ENCODE measurements at places on chromosomes 4 and X.

DNA sequence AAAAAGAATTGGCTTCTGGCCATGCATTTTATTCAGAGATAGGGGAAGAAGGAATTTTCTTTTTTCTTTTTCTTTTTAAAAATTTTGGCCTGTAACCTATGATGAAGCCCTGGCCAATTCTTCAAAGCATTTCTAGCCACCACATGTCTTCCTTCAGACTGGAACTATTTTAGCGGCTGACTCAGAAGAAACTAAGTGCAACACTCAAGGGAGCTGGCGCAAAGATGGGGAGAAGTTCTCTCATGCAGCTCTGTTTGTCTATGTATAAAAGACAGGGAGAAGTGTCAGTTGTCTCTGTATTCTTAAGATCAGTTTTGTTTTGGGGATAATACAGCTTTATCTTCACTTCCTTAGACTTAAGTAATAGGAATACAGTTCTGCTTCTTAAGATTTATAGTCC, 46.1 kb downstream of the MBNL3 start:
- DNase-seq: no peak

DNA sequence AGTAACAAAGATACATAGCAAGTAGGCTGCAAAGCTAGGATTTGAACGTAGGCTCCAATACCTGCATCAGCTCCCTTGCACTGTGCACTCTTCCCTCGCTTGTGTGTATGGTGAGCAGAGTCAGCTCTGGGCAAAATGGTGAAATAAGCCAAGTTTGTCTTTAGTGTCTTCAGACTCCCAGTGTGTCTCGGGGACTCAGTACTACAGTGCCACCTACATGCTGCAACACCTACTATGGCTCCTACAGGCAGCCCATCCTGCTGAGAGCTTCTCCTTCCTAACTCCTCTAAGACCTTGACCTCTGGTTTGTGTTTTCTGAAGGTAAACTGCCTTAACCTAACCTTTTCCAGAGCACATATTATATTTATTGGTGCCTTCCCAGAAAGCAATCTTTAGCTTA, 42.5 kb downstream of the RTL9 start:
- no peak for DNase-seq

DNA sequence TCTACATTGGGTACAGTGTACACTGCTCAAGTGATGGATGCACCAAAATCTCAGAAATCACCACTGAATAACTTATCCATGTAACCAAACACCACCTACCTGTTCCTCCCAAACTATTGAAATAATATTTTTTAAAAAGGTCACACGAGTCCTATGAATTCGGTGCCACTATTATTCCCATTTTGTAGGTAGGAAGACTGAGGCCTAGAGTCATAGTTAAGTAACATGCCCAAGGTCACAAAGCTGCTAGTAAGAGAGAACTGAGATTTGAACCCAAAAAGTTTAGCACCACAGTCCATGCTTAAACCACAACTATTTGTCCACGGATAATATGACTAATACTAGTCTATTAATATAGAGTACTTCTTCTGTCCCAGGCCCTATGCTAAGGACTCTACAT, 2.7 kb downstream of the ARHGEF6 start:
- DNase-seq: no peak

DNA sequence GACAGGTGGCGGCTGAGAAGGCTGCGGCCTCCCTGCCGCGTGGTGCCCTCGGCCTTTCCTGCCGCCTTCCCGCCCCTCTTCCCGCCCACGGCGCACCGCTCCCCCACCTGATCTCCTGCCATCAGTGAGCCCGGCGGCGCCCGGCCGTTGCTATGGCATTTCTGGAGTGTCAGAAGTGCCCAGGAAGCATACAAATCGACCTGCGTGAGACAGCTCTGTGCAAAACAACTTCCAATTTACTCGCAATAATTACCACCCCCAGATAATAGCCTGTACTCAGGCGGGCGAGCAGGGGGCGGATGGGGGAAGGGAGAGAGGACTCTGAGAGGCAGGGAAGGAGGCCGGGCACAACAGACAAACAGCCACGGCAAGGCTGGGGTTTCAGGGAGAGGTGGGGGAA, 16.6 kb upstream of the ERCC6L start:
- DNase-seq: no peak
